Stromal cell of bone marrow (primary cell): ENCODE measurements at places on chromosomes 12 and 14.

GRCh38 chr14:99668307-99669295 is 15.5 kb upstream of the CYP46A1 start:
- DNase-seq, result no peak

DNA sequence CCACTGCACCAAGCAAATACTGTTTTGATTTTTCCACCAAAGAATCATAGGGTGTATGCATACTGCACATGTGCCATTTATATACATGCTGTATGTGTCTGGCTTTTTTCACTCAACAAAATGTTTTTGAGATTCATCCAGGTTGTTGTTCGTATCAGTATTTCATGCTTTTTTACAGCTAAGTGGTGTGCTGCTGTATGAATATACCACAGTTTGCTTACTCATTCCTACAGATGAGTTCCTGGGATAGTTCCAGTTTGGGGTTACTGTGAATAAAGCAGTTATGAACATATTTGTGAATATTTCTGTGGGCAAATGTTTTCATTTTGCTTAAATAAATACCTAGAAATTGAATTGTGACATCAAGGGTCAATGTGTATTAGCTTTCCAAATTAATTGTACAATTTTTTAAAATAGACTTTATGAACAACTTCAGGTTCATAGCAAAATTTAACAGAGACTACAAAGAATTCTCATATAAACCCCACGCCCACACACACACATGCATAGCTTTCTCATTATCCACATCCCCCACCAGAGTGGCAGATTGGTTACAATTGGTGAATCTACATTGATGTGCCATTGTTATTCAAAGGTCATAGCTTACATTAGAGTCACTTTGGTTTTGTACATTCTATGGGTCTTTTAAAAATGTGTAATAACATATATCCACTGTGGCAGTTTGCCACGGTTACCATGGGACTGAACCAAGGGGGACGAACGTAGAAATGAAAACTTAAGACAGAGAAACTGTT is 6.9 kb upstream of the KRT6A start:
- no peak for DNase-seq

GRCh38 chr12:54983536-54984101 is 943 bp downstream of the TESPA1 start:
- DNase-seq, result no peak

DNA sequence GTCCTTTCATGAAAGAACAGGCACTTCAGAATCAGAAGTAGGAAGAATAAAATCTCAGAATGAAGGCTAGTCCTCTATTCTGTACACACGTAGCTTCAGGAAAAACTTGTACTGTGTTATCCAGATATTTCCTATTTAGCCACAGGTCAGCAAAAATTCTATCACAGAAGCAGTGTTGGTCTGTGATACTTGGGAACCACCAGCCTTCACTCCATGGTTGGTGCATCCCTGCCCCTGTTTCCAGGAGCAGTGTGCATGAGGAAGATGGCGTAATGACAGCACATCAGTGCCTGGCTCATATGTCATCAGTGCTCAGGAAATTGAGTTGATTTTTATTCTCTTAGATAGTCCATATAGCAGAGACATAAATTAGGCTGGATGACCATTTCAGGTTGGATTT is 87.7 kb downstream of the SAMD4A start:
- no peak for DNase-seq
